Urothelium cell line (cell line): ENCODE measurements at places on chromosomes 1 and 21.

GRCh38 chr1:21152423-21153100 lies 24.1 kb downstream of the EIF4G3 start:
- DNase-seq = no peak

DNA sequence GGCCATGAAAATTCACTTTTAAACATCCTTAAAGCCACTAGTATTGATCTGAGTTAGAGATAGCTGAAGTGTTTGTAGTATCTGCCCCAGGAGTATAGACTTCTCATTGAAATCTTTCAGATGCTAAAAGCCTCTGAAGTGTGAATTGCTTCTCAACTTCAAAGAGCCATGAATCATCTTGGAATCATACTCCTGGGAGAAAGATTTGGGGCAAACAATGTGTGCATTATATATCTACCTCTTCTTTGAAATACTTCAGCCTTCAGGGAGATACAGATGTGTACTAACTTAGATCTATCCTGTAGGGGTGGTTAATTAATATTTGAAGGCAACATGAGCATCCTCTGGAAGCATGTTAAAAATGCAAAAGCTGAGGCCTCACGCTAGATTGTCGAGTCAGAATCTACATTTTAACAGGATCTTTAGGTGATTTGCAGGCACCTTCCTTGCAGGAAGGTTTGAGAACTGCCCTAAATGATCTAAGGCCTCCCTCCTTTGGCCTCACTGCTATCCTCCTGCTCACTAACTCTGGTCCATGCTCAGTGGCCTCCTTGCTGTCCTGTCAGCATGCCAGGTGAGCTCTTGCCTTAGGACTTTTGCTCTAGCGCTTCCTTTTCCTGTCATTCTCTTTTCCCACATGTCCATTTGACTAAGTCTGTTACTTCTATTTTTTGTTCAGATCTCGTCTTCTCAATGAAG lies 6.0 kb upstream of the SCYL3 start:
- no peak for DNase-seq

DNA sequence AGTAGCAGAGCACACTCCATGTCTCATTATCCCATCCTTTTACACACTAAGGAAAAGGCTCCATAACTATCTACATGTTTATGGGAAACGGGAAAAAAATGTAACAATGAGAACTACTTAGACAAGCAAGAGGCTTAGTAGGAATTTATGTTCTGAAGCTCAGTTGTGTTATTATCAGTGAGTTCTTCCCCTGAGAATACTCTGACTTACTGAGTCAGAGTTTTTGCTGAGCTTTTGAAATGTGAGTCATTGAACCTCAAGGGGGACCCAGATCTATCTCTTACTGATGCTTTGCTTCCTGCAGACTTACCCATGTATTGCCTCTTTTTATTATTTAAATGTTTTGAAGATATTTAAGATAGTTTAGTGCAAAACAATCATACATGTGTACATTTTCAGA lies 20.1 kb downstream of the CFHR5 start:
- peak; percentile 5 for DNase-seq

GRCh38 chr21:46452710-46453109 lies 6.0 kb upstream of the DIP2A start:
- DNase-seq = no peak

DNA sequence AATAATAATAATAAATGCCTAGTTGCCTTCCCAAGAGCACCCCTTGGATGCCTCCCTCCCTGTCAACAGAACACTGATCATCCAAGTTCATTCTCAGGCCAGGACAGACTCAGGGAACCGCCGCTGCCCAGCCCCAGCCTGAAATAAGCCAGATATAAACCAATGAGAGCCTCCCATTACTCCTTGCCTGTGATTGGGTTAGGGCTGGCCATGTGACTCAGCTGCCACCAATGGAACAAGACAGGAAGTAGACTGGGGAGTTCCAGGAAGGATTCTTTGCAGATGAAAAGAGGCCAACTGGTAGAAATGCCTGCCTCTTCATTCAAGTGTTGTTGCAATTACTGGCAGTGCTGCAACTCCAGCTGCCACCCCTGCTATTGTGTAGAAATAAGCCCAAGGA lies 146.4 kb upstream of the TIAM1 start:
- no peak for DNase-seq

GRCh38 chr21:45512626-45513002 lies 29.6 kb downstream of the SLC19A1 start:
- DNase-seq = no peak

GRCh38 chr1:53278298-53278725 lies 40.0 kb upstream of the MAGOH start:
- DNase-seq = peak; percentile 76

DNA sequence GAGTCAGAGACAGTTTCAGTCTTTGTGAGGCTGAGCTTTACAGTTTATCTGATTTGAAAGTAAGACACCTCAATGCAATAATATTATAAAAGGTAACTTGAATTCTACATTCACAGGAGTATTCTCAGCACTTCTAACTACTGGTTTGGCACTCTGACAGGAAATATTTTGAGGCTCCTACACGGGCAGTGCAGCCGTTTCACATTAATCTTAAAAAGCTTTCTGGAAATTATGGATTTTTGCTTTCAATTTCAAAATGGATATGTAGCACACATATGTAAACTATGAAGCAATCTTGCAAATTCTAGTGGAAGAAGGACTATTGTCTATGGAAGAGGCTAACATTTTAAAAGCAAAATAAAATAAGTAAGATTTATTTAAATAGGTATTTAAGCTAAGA lies 262.9 kb upstream of the SNX7 start:
- DNase-seq = no peak

DNA sequence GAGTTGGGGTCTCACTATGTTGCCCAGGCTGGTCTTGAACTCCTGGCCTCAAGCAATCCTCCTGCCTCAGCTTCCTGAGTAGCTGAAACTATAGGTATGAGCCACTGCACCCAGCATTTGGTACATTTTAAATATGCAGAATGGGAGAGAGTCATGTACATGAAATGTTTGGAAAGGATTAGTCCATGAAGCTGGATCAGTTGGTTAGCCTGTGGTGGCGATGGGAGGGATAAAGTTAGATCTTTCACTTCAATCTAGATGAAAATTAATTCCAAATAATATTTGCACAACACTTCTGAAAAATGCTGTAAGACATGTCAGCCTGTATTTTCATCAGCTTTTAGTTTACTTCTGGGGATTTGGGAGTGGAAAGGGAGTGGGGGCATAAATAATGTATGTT lies 188.9 kb downstream of the HUNK start:
- DNase-seq = no peak

DNA sequence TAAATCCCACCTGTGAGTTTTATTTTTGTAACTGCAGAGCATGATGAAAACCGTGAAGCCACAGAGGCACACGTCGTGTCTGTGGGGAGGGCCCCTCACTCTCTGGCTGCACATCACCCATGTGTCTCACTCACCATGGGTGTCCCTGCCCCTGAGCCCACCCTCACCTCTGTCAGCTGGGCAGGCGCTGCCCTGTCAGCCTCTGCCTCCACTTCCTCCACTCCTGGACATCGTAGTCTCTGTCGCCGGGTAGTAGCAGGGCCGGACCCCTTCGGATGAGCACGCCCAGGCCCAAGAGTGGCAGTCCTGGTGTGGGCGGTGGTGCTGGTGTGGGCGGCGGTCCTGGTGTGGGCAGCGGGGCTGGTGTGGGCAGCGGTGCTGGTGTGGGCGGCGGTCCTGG lies 37.3 kb downstream of the COL18A1 start:
- DNase-seq = no peak

DNA sequence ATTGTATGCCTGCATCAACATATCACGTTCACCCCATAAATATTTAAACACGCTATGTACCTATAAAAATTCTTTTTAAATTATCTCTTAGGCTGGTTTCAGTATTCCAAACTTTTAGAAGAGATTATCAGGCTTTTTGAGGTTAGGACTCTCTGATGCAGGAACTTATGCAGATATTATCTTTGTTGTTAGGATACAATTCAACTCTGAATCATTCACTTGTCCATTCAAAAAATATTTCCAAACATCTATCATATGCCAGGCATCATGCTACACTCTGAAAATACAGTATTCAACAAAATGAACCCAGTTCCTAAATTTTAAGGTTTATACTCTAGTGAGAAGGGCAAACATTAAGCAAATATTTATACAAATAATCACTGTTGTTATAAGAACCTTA lies 40.5 kb downstream of the ASH1L start:
- no peak for DNase-seq

- no peak for DNase-seq
Measured at GRCh38 chr1:2556678-2557481, 709 bp downstream of the TNFRSF14 start.
